Esophagus muscularis mucosa (tissue), 4 donors: ENCODE measurements at places on chromosomes 7 and 10.

GRCh38 chr7:111324228-111324627, 233.3 kb downstream of the LRRN3 start:
- no peak for DNase-seq

DNA sequence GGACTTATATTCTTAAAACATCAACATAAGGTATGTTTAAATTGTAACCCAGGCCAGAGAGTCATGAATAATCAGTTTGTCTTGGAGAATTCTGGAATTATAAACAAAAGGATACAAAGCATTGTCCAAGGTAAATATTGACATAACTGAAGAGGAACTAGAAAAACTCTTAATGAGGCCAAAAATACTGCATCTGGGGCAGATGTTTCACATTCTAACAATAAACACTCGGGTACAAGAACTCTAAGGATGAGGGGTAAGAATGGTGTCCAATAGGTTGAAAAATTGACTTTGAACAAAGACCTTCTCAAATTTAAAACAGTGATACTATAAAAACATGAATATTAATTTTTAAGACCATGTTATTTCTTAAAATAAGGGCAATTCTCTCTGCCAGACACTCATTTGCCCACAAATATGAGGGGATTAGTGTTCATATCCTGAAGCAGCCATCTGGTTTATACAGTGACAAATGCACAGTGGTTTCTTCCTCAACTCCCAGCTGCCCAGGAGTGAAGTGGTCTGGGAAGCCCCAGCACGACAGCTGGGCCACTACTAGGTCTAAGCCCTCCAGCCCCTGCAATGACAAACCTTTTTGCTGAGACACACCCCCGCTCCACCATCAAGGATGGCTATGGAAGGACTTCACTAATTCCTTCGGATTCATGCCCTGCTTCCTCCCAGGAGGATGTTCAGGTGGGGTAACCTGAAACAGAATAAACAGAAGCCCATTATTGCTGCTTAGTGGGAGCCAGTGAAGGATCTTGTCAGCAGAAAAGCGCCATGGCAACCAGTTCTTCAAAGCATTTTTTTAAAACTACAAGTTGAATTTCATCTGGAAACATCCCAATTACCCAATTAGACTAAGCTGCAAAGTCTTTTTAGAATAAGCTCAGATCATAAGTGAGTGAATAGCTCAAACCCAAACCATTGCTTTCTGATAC, 107.5 kb upstream of the ARID5B start:
- DNase-seq: no peak

DNA sequence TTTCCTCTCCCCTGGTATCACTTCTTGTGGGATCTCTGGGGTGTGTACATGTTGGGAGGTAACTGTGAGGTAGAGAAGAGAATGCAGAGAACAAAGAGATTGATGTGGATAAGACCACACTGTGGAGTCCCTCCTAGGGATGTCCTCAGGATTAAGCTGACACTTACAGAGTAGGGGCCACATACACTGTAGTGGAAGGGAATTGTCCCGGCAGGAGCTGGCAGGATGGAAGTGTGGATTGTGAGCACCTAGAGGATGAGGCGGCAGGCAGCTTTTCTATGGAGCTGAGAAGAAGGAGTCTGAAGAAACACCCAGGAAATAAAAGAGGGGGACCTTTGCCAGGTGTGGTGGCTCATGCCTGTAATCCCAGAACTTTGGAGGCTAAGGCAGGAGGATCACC, 13.5 kb downstream of the AGFG2 start:
- DNase-seq: no peak

- no peak for DNase-seq
Measured at GRCh38 chr10:95290461-95291364, at the start of gene PDLIM1. Gene PDLIM1 (minus strand): TSS chr10:95291003. CDS start chr10:95290915, 88 bp downstream.

- DNase-seq: no peak
Measured at GRCh38 chr10:49162761-49163310, 25.4 kb downstream of the TMEM273 start.

DNA sequence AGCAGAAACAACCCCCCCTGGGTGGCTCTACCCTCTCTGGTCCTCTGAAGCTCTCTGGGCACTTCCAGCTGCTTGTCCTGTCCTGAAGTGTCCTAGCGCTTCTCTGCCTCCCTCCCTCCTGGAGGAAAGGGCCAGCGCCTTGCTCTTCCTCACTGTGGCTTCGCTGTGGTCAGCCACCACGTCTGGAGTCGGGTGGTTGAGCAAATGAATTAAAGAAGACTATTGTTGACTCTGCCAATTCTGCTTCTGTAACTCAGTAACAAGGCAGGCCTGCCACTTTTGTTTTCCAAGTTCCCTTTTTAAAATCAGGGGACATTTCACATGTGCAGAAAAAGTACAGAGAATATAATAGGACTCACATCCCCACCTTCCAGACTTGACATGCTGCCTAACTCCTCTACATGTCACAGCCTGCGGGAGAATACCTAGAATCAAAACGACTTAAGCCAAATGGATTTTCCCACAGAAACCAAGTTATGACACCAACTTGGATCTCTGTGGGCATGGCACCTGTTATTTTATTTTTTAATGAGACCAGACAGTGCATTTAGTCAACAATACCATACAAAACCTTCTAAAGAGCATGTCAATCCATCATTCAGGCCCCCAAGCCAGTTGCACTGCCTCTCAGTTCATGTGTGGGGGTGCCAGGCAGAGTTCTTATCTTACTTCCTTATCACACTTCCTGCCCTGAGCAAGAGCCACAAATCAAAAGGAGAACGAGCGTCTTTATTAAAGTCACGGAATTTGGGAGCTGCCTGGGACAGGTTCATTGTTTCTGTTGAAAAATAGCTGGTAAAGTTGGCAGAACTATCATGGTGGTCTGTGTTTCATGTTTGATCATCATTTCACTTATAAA, 6.8 kb downstream of the FFAR4 start:
- DNase-seq: no peak

DNA sequence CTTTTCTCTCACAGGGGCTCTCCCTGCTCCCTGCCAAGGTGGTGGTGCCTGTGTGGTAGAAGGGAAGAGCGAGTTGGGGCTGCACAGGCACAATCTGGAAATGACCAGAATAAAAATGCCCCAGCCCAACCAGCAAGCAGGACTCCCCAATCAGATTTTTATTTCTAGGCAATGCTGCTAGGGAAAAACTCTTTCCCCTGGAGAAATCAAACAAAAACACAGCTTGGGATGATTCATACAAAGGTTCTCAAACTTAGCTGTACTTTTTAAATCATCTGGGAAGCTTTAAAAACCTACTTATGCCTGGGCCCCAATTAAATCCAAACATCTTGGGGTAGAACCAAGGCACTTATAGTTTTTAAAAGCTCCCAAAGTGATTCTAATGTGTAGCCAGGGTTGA, 243.2 kb downstream of the HTR7 start:
- DNase-seq: no peak

DNA sequence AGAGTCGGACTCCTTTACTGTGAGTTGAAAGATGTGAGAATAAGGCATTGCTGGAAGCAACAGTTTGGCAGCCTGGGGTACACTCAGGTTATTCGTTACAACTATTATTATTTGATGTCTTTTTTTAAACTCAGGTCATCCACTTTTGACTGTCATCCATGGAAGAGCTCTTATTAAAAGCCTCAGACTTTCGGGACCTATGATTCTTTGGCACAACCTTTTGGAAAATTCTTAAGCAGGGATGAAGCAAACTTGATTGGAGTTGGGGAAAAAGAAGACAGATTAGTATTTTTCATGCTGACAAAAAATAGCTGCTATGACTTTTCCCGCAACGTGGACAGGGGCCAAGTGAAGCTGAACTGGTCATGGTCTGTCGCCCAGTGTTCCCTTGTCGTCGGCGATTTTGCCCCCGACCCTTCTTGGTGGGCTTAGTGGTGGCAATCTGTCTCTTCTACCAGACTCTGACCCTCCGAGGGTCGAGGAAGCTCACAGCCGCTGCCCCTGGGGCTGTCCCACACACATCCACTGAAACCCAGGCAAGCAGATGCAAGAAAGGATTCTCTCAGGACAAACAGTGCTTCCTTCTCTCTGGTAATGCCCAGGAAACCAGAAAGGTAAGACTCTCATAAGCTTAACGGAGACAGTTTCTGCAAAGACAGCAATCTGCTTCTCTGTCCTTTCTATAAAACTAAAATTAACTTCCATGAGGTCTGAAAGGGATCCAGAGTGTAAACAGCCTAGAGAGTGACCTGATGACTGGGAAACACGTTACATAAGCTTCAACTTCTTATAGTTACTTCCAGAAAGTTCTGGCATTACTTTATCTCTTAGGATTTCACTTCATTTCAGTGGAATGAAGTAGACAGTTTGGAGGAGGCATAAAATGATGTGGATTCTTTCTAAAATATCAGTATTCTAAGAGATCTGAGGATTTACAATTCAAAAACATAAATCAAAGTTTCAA, 1.0 kb downstream of the CPED1 start:
- no peak for DNase-seq

DNA sequence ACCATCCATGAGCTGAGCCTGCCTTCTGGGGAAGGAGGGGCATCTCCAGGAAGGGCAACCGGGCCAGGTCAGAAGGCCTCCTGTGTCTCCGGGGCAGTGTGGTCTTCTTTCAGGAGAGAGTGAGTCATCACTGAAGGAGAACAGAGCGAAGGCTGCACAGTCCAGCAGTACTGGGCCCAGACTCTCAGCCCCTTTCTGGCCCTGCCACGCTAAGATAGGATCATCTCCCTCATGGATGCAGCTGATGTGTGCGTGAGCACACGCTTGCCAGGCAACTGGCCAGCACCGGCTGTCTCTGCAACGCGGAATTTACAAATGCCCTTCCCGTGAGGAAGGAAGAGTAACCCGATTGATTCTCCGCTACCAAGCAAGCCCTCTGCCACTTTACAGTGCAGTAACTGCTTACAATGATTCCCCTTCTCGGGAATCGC, 328.2 kb downstream of the TNS3 start:
- no peak for DNase-seq

- DNase-seq: no peak
Measured at GRCh38 chr7:46080595-46081159, 159.6 kb upstream of the IGFBP3 start.
